ENCODE measurements at places on chromosomes 7 and 10.
A peak's percentile ranks its signal among the peaks of the same experiment; 100 is the strongest.

DNA sequence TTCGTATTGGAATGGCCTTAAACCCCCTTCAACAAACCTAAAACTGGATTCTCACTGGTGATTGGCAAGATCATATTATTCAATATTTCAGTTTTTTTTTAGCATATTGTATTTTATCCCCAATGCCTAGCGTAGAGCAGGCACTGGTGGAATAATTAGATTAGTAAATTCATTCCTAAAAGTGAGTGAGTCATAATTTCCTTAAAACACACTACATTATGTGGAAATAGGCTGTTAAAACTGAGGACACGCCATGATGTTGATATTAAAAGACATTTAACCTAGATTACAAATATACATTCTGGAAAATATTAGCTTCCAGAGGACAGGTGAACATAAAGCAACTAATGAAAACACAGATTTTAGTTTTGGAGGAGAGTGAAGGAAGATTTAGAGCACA is 463.9 kb downstream of the PARD3 start:
- DNase-seq: no peak

DNA sequence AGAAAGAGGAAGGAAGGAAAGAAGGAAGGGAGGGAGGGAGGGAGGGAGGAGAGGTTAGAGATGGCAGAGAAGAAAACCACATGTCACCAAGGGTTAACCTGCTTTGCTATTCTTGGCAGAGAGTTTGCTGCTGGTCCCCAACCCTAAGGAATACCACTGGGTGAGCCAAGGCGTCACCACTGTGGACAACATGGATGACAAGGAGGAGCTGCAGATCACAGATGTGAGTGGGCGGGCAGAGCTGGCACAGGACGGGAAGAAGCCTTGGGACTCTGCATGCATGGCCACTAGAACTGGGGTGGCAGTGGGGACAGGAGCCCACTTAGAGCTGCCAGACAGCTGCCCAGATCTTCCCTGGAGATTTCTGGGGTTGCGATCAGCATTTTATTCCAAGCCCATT is 17.2 kb upstream of the MYH16 start:
- DNase-seq: no peak

DNA sequence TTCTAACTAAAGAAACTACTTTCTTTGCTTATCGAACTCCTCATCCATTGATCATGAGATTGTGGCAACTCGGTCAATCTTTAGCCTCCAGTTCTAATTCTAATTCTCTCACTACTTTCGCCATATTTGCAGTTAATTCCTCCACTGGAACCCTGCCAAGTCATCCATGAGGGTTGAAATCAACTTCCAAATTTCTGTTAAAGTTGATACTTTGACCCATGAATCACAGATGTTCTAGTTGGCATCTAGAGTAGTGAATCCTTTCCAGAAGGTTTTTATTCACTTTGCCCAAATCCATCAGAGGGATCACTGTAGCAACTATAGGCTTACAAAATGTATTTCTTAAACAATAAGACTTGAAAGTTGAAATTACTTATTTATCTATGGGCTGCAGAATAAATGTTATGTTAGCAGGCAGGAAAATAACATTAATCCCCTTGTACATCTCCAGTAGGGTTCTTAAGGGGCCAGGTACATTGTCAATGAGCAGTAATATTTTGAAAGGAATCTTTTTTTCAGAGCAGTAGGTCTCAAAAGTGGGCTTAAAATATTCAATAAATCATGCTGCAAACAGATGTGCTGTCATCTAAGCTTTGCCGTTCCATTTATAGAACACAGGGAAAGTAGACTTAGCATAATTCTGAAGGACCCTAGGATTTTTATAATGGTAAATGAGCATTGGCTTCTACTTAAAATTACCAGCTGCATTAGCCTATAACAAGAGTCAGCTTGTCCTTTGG is 39.4 kb downstream of the CCDC71L start:
- no peak for DNase-seq

GRCh38 chr10:22321924-22322640 is 1.2 kb downstream of the BMI1 start:
- no peak for DNase-seq

DNA sequence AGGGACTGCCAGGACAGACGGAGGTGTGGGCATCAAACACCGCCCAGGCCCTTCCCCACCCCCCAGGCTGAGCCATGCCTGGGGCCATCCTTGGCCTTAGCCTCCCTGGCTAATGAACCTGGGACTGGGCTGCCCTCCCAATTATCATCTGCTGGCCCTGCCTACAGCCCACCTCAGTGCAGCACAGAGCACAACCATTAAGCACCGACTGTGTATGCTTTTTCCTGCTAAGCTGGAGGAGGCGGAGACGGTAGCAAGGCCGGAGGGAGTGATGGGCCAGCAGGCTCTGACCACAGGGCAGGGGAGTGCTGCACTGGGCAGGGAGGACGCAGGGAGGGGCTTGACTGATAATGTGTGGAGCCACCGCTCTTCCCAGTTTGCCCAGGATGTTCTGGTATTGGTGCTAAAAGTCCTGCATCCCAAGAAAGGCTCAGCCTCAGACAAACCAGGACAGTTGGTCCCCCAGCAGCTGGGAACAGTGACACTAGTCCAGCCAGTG is 72.0 kb downstream of the C10orf143 start:
- no peak for DNase-seq

DNA sequence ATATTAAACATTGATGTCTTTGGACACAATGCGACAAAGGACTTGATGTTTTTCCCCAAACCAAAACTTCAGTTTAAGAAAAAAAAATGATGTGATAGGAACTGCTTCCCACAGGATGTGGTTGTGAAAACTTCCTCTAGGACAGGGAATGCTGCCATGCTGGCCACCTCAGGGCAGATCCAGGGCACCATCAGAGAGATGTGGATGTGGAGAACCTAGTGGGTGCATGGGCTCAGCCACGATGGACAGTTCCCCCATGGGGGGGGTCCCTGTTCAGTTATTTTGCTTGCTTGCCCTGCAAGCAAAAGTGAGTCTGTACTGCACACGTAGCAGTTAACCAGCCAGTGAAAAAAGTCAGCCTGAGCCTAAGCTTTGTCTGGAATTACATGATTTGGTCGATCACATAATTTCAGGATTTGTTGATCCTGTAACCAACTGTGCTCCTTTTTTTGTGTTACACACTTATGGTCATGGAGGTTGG is 36.3 kb downstream of the LAMB4 start:
- no peak for DNase-seq

DNA sequence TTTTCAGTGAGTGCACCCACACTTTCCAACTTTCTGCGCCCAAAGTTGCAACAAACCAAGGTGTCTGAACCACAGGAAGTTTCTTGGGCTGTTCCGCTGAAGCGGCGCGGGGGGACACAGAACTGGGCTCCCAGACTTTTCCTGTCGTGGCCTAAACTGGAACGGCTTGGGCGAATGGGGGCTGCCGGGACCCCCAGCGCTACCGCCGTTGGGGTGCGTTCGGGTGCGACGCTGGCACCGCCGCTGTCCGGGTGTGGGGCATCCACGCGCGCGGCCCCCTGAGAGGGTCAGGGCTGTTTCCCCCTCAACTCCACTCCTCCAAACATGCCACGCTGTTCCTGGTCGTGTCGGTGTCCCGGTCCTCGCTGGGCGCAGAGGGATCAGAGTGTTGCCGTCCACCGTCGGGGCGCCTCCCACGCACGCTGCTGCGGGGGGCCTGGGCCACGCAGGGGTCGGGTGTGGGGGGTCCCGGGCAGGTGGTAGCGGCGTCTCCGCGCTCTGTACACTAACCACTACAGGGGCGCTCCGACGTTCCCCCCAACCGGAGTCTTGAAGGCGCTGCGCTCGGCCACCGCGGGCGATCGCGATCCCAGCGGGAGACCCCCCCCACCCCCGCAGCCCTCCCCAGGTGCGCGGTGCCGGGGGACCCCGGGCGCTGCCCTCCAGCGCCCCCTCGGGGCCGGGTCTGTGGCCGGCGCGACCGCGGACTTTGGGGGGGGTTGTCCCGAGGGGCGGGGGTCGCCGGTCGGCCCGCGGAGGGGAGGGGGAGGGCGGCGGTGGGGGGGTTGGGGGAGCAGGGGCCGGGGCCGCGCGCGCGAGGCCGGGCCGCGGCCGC is 2.2 kb upstream of the CUX1 start:
- DNase-seq: no peak

- no peak for DNase-seq
These were observed at the start of gene GAD2 for GRCh38 chr10:26216585-26217395. Gene GAD2 (plus strand): TSS chr10:26216774. CDS start chr10:26216810, 36 bp downstream.

GRCh38 chr7:75650681-75651080 is 88.1 kb downstream of the HIP1 start:
- DNase-seq: no peak

- no peak for DNase-seq
These were observed 85.7 kb downstream of the ANKIB1 start for GRCh38 chr7:92331508-92331907.

DNA sequence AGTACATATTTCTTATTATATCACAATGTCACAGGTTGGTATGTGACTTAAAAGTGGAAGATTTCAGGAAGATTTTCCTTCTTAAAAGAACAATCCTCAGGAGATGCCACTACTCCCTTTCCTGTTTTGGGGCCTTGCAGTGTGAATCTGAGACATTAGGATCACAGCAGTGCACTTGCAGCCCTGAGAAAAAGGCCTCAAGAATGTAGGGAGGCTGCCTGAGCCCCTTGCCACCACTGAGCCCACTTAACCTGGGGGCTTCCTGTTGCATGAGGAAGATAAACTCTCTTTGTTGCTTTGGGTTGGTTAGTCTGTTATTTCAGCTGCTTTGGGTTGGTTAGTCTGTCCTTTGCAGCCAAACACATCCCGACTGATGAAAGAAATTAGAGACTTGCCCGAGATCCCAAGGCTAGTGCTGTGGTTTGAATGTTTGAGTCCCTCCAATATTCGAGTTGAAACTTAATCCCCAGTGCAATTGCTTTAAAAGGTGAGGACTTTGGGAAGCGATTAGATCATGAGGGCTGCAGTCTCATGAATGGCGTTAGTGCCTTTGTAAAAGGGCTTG is 151.3 kb upstream of the SP4 start:
- DNase-seq: no peak

- DNase-seq: no peak
These were observed 48.3 kb upstream of the OCM2 start for GRCh38 chr7:98038321-98038720.

- DNase-seq: no peak
These were observed 52.7 kb downstream of the TAS2R16 start for GRCh38 chr7:122942765-122943164.

GRCh38 chr10:126939706-126940105 is 34.5 kb downstream of the DOCK1 start:
- DNase-seq: no peak

GRCh38 chr10:24414597-24414996 is 205.7 kb downstream of the KIAA1217 start:
- DNase-seq: no peak

DNA sequence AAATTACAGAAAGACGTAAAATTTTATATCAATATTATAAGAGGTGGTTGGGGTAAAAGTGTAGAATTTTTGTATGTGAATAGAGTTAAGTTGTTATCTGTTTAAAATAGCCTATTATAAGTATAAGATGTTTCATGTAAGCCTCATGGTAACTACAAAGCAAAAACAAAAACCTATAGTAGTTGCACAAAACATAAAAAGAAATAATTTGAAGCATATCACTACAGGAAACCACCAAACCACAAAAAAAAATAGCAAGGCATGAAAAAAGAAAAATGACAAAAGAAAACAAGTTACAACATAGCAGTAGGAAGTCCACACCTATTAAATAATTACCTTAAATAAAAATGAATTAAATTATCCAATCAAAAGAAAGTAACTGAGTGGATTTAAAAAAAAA is 12.4 kb upstream of the GSTK1 start:
- DNase-seq: no peak

DNA sequence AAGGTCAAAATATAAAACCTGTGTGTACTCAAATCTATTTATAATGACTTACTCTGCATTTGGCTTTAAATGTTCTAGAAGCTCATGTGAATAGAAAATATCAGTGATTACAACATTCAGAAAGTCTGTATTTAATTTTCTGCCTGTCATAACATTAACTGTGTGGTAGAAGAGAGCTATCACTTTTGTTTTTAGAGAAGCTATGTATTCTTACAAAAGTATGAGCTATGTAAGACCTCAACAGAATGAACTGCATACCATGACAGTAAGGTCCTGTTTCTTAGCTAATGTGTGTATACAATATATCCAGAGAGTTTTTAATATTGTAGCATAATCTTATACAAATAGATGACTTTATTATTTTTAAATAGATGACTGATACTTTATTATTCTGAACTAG is 61.5 kb downstream of the PTN start:
- DNase-seq: peak; percentile 2

DNA sequence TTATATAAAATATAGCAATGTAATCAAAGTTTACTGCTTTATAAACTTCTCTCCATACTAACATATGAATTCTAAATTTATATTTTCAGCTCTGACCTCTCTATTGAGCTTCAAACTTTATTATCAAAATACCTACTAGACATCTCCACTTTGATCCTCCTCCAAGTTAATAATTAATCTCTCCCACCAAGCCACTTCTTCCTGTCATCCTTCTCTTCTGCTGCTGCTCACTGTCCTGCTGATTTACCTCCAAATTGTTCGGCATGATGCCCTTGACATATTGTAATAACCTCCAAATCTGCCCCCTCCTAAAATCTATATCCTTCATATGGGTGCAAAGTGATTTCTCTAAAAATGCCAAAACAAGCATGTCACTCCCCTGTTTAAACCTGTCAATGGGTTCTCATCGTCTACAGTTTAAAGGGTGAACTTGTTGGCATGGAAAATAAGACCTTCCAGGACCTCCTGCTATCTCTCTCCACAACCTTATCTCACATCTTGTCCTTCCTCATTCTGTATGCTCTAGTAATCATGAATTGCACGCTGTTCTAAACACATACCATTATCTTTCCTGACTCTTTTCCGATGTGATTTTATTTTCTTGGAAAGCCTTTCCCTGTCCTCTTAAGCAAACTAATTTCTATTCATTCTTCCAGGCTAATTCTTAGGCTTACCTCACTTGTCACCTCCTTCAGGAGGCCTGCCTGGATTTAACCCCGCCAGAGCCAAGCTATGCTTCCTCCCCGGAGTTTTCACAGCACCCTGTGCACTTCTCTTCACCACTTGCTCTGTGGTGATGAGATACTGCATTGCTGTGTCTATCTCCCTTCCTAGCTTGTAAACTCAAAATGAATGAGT is 52.1 kb upstream of the STK17A start:
- DNase-seq: no peak

DNA sequence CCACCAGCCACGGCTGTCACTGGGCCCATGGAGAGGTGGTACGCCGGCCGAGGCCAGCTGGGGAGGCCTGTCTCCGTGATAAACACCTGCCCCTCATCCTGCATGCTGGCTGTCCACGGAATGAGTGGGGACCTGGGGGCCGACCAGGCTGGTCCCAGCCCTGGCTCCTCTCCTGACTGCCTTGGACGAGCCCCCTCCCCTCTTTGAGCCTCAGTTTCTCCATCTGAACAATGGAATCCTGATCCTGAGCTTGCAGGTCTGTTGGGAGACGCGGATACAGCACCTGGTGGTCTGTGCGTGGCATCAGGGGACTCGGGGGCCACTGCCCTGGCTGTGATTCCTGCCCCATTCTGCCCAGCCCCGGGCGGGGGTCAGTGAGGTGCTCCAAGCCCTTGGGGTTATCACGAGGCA is 109.9 kb downstream of the MICALL2 start:
- no peak for DNase-seq
